ENCODE measurements at places on chromosomes 3 and 15. TPM values are rescaled to one million over a fixed set of nuclear protein-coding genes. Genes with fewer than 3 reads are reported as not detected.

GRCh38 chr15:61401903-61402698 is 173.0 kb upstream of the RORA start:
- no peak for DNase-seq

DNA sequence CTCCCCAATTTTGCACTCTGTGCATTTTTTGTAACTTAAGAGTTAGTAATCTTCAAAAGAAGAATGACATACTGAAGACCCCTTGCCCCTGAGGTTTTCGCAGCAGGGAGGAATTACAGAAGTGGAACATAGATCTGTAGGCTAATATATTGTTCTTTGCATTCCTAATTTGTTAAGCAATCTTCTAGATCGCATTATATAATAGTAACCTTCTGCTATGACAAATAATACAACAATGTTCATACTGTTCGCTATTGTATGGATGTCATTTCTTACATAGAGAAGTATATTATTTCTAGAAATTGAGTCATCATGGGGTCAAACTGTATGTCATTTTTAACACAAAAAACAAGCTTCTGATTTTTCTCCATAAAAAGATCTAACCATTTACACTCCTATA is 95.8 kb upstream of the TGFBR2 start:
- no peak for DNase-seq

- DNase-seq = no peak
Observed at GRCh38 chr3:25456723-25457670, 28.9 kb downstream of the RARB start.

GRCh38 chr3:108234387-108234957 is 12.2 kb upstream of the IFT57 start:
- no peak for DNase-seq

DNA sequence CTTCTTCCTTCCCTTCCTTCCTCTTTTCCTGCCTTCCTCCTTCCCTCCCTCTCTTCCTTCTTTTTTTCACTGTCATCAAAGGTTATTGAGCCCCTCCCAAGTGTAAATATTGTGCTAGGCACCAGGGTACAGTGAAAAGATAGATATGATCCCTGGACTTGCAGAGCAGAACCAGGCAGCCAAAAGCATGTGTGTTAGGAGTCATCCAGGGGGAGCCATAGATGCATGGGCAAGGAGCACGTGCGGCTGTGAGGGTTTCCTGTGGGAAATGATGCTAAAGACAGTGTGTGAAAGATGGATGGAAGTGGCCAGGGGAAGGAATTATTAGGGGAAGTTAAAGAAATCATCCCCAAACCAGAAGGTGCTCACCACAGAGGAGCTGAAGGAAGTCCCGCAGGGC is 65.2 kb downstream of the NR2F2 start:
- no peak for DNase-seq

- DNase-seq = no peak
Observed at GRCh38 chr3:193078996-193079753, 161.5 kb upstream of the MB21D2 start.

- no peak for DNase-seq
Observed at GRCh38 chr3:17935222-17935621, 192.8 kb upstream of the TBC1D5 start.

GRCh38 chr3:8317661-8318649 is 183.7 kb upstream of the LMCD1 start:
- DNase-seq = no peak

- no peak for DNase-seq
Observed at GRCh38 chr3:31973081-31973480, 8.0 kb downstream of the OSBPL10 start.

- DNase-seq = no peak
Observed at GRCh38 chr3:197375001-197375441, 76.6 kb upstream of the DLG1 start.

DNA sequence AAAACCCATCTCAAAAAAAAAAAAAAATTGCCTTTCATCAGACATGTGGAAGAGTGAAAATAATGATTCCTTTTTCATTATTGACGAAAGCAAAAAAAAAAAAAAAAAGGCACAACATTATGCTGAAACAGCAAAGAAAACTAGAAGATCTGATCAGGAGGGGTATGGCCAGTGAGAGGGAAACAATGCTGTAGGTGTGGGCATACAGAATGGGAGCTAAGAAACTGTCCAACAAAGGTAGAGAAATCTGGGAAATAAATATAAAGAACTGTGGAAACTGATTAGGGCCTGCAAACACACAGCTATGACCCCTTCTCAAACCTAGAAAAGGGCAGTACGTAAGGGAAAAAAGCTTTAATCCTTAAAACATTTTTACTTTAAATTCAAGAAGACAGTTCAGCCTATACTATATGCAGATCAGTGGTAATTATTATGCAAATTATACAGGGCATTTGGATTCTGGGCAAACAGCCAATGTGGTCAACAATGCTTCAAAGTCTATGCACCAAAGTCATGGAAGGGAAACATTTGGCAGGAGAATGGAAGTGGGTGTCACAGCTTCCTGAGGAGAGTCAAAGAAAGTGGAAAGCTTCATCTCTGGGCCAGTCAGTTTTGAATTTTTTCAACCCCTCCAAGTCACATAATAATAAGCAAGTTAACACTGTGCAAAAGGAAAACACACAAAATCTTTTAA is 68.3 kb upstream of the SLC12A8 start:
- no peak for DNase-seq

DNA sequence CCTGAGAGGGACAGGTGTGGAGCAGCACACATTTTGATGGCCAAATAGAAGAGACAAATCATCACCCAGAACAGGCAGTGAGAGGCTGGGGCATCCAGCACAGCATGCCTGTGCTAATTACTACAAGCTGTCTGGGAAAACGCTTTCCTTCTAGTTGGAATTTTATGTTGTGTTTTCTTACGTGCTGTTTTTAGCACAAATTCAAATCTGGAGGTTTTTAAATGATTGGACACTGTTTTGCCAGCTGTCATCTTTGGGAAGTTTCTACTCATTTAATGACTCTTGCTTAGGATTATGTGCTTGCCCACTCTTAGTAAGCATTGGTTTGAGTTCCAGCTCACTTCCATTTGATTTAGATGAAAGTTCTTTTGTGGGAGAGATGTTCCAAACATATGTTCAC is 43.5 kb downstream of the EAF1 start:
- DNase-seq = no peak

The RTP1 gene
- not detected for polyA plus RNA-seq

The GOLGA8M gene
- polyA plus RNA-seq = 2.7 TPM

The TERC gene
- not detected for polyA plus RNA-seq

The HDC gene
- polyA plus RNA-seq = 0.48 TPM

The CHDH gene
- polyA plus RNA-seq = 7.3 TPM

Data from right renal pelvis (tissue), 4 donors.